ENCODE measurements at places on chromosomes 1 and 21. TPM values are rescaled to one million over a fixed set of nuclear protein-coding genes. Genes with fewer than 3 reads are reported as not detected.

RXRG gene
- polyA plus RNA-seq, result not detected

SYT2 gene
- 0.03 TPM for polyA plus RNA-seq

TINAGL1 gene
- polyA plus RNA-seq, result not detected

PROK1 gene
- not detected for polyA plus RNA-seq

CENPF gene
- polyA plus RNA-seq, result 14.5 TPM

ATXN7L2 gene
- 4.0 TPM for polyA plus RNA-seq

ICOSLG gene
- 0.52 TPM for polyA plus RNA-seq

LINGO4 gene
- not detected for polyA plus RNA-seq

ITLN1 gene
- not detected for polyA plus RNA-seq

NBPF19 gene
- 5.5 TPM for polyA plus RNA-seq

GBP1 gene
- polyA plus RNA-seq, result 7.4 TPM
